ENCODE measurements at places on chromosomes 7 and 10. TPM values are rescaled to one million over a fixed set of nuclear protein-coding genes. Genes with fewer than 3 reads are reported as not detected.

Gene NPSR1
- total RNA-seq = not detected

Gene LIPN
- not detected for total RNA-seq

Gene CYP3A7
- total RNA-seq = not detected

Gene RAMP3
- total RNA-seq = not detected

Gene CTAGE6
- total RNA-seq = not detected

Gene ADRA2A
- 0.07 TPM for total RNA-seq

Gene LRRC17
- not detected for total RNA-seq

Gene WIPF3
- 0.53 TPM for total RNA-seq

Data from A549 treated with CpdA at 1 μM for 4 hours (cell line).